A673 (cell line): ENCODE measurements at places on chromosomes 1 and 21. TPM values are rescaled to one million over a fixed set of nuclear protein-coding genes. Genes with fewer than 3 reads are reported as not detected.

The LRRIQ3 gene
- 0.17 and 0.33 TPM in 2 replicates for total RNA-seq

DNA sequence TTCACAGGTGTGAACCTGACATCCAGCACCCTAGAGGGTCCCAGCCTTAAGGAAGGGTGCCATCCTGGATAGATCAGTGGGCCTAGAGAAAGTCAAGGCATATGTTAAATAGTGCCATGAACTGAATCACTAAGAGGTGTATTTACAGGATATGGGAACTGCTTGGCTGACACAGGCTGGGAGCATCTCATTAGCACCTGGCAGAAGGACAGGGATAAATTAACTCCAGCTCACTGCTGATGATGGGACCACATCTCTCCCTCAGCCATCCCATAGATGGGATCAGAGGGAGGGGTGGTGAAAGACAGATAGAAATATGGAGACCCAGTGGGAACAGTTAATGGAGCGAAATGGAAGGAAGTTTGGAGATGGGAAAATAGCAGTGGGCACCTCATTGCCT lies 122.0 kb downstream of the IGSF21 start:
- H3K4me1 ChIP-seq, result no peaks in the 10 kb centered on the region
- H3K27me3 ChIP-seq, result no peaks in the 10 kb centered on the region
- H3K36me3 ChIP-seq, result no peaks in the 10 kb centered on the region
- H3K27ac ChIP-seq, result no peak overlapping the region
- no peak overlapping the region for H3K4me3 ChIP-seq

DNA sequence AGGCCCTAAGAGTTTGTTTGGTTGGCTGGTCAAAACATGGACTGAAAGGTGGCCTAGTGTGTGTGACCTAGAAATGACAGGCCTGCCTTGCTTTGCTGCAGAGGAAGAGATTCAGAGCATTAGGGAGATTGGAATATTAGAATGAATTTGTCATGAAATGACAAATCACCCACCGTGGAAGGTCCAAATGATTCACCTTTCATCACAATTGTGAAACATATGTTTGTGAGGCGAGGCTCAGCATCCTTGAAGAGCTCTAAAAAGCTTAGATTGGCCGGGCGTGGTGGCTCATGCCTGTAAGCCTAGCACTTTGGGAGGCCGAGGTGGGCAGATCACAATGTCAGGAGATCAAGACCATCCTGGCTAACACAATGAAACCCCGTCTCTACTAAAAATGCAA lies 5.5 kb downstream of the LCE1B start:
- no peaks in the 10 kb centered on the region for H3K4me1 ChIP-seq
- no peak for DNase-seq
- H3K4me3 ChIP-seq, result no peak overlapping the region
- peaks cover 19% of the 10 kb centered on the region for H3K27me3 ChIP-seq
- H3K36me3 ChIP-seq, result no peaks in the 10 kb centered on the region

DNA sequence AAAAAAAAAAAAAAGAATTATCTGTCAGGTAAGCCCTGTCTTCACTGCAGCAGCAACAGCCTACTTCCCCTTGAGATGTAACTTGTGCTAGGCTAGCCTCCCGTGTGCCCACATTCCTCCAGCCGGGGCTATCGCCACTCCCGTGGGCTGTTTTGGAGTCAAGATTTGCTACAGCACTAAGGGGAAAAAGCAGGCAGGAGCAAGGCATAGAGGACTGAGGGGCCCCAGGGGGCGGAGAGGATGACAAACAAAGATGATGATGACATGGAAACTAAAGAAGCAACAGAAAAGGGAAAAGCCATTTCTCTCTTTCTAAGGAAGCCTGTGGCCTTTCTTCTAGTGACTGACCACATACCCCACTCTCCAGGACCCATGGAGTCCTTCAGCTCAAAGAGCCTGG lies 1.9 kb downstream of the TNFAIP8L2 start:
- DNase-seq, result no peak
- no peak overlapping the region for H3K27ac ChIP-seq
- H3K27me3 ChIP-seq, result no peaks in the 10 kb centered on the region
- no peaks in the 10 kb centered on the region for H3K4me1 ChIP-seq
- peaks cover 3% of the 10 kb centered on the region for H3K36me3 ChIP-seq
- no peak overlapping the region for H3K4me3 ChIP-seq

- H3K36me3 ChIP-seq, result peaks cover 56% of the 10 kb centered on the region
- DNase-seq, result no peak
- no peak overlapping the region for H3K4me3 ChIP-seq
- no peaks in the 10 kb centered on the region for H3K27me3 ChIP-seq
- H3K27ac ChIP-seq, result no peak overlapping the region
These were observed 113.6 kb downstream of the MACF1 start for GRCh38 chr1:39317910-39318633.

- DNase-seq, result no peak
- no peak overlapping the region for H3K4me3 ChIP-seq
- no peaks in the 10 kb centered on the region for H3K36me3 ChIP-seq
- H3K27me3 ChIP-seq, result no peaks in the 10 kb centered on the region
- H3K4me1 ChIP-seq, result no peaks in the 10 kb centered on the region
These were observed 205.2 kb downstream of the GRIK3 start for GRCh38 chr1:36829066-36829465.

The PGLYRP4 gene
- total RNA-seq, result not detected in 2 replicates

The TMEM222 gene
- 48.5 and 55.5 TPM in 2 replicates for total RNA-seq

GRCh38 chr1:110393286-110393685 lies 2.5 kb upstream of the SLC16A4 start:
- no peak overlapping the region for H3K4me3 ChIP-seq
- H3K27ac ChIP-seq, result no peak overlapping the region
- no peaks in the 10 kb centered on the region for H3K4me1 ChIP-seq
- no peak for DNase-seq
- H3K36me3 ChIP-seq, result no peaks in the 10 kb centered on the region
- H3K27me3 ChIP-seq, result no peaks in the 10 kb centered on the region

DNA sequence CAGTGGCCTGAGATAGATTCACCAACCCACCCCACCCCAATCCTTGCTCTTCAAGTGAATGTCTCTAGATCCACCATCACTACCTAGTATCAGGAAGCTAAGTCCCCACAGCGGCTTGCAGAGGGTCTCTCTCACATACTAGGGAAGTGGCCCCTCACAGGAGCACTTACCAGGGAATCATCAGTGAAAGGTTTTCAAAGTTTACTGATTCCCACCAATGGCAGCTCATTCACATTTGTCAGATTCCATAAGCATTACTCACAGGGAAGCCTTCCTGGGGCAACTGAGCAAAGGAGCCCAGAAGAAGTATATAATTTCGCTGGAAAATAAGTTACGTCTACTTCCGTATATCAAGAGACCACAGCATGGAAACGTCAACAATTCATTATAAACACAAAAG lies 120.8 kb downstream of the GREM2 start:
- peak; percentile 1 for DNase-seq
- H3K4me3 ChIP-seq, result no peak overlapping the region
- H3K36me3 ChIP-seq, result no peaks in the 10 kb centered on the region

- peaks cover 96% of the 10 kb centered on the region for H3K27me3 ChIP-seq
- H3K4me1 ChIP-seq, result peaks cover 19% of the 10 kb centered on the region
These were observed 162.0 kb downstream of the RUNX1 start for GRCh38 chr21:34887105-34887442.

DNA sequence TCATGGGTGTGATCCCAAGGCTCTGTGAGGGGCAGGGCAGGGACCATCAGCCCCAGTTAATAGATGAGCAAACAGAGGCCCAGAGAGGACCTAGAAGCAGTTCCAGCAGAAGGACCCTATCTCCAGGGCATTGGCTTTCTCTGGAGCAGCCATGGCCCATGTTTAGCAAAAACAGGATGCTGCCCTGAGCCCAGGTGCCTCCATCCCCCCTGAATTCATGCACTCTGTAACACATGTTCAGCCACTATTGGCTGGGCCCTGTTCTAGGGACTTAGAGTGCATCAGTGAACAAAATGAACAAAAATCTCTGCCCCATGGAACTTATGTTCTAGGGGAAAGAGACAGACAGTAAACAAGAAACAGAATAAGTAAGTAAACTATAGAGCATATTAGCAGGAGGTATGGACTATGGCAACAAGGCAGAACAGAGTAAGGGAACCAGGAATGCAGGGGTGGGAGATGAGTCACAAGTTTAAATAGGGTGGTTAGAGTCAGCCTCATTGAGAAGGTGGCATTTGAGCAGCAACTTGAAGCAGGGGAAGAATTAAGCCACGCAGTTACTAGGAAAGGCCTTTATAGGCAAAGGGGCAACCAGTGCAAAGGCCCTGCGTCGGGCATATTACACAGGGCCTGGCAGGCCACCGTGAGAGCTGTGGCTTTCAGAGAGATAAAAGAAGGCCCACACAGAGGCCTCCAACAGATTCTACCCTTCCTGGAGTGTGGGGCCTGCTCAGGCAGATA lies 185.9 kb upstream of the EDN2 start:
- H3K27ac ChIP-seq, result no peak overlapping the region
- H3K4me3 ChIP-seq, result no peak overlapping the region
- H3K27me3 ChIP-seq, result no peaks in the 10 kb centered on the region
- no peaks in the 10 kb centered on the region for H3K36me3 ChIP-seq
- DNase-seq, result no peak

- H3K27me3 ChIP-seq, result no peaks in the 10 kb centered on the region
- no peaks in the 10 kb centered on the region for H3K36me3 ChIP-seq
- H3K27ac ChIP-seq, result no peak overlapping the region
- no peak overlapping the region for H3K4me3 ChIP-seq
- no peaks in the 10 kb centered on the region for H3K4me1 ChIP-seq
These were observed 277.0 kb downstream of the MRPL39 start for GRCh38 chr21:25330266-25330665.
